Regular cardiac myocyte (primary cell): ENCODE measurements at places on chromosomes 6 and 20. TPM values are rescaled to one million over a fixed set of nuclear protein-coding genes. Genes with fewer than 3 reads are reported as not detected.

Gene DNAH8
- total RNA-seq, result under 0.01 TPM in 1 of 2 replicates, not detected in the other

Gene CRIP3
- total RNA-seq, result not detected in 2 replicates

Gene GRM4
- under 0.01 TPM in 1 of 2 replicates, not detected in the other for total RNA-seq

Gene TMEM200A
- total RNA-seq, result 124 and 232 TPM in 2 replicates

Gene NFKBIL1
- total RNA-seq, result 19.7 and 32.7 TPM in 2 replicates

Gene CCDC170
- total RNA-seq, result 0.19 and 0.56 TPM in 2 replicates

Gene LY6G6C
- under 0.01 TPM in 1 of 2 replicates, not detected in the other for total RNA-seq

Gene PACSIN1
- not detected in 2 replicates for total RNA-seq

Gene SLA2
- total RNA-seq, result under 0.01 TPM in 1 of 2 replicates, not detected in the other

Gene TAF4
- total RNA-seq, result 2.3 and 2.7 TPM in 2 replicates

Gene ENPP5
- total RNA-seq, result 0.19 and 5.6 TPM in 2 replicates

Gene ESF1
- total RNA-seq, result 14.9 and 23.2 TPM in 2 replicates
